GM23338 (cell line): ENCODE measurements at places on chromosomes 6 and 20.
A peak's percentile ranks its signal among the peaks of the same experiment; 100 is the strongest.

- no peak for DNase-seq
These were observed 17.0 kb downstream of the RNF217 start for GRCh38 chr6:124979294-124979678.

- DNase-seq: no peak
These were observed 89.0 kb upstream of the NOX3 start for GRCh38 chr6:155544677-155545076.

- DNase-seq: no peak
These were observed 171.7 kb upstream of the MAN1A1 start for GRCh38 chr6:119521251-119521650.

- no peak for DNase-seq
These were observed 207.7 kb downstream of the TBX18 start for GRCh38 chr6:84556541-84557335.

GRCh38 chr20:48193627-48194425, 408.5 kb upstream of the SULF2 start:
- DNase-seq: no peak

DNA sequence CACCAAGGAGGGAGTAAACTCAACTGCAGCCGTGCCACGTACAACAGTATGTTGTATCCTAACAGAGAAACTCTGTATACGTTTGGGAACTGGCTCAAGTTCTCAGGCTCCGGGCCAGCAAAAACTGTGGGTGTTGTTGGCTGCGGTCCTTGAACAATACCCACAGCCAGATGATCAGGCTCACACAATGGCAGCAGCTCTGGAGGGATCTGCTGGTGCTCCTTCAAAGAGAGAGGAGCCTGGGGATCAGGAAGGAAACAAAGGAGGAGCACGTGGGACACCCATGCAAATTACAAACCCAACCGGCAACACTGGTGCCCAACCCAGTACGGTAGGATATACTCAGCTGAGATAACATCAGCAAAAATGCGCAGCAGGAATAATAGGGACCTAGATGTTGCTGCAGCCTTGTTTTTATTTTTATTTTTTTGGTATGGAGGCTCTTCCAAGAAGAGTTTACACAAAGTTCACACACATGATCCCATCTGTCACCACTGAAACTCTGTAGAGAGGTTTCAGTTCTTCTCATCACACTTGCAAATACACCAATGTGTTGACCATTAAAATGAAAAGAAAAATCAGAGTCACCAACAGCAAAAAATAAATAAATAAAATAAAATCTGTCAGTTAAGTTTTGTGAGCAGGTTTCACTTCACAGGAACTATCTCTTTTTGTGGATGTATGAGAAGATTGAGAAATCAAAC, 41.2 kb upstream of the PDE10A start:
- DNase-seq: no peak

DNA sequence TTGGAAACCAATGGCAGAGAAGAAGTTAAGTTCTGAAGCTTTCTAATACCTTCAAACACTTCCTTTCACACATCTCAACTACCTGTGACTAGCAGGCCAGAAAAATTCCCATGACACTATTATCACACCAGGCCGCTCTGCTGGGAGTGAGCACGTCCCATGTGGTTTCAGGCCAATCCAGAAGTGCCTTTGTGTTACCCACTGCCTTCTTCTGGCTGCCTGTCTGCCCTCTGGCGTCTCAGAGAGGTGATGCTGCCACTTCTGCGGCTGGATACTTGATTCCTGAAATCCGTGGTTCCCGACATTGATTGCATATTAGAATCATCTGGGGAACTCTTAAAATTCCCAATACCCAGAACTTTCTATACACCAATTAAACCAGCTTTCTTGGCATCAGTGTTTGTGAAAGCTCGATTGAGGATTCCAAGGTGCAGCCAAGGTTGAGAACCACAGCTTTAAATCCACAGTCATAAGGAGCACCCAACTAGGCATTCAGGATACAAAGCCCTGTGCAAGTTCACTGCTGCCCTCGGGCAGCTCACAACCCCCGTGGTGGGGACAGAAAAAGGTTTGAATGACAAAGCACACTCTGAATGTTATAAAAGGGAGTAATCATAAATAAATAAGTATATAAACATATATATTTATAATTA, 65.6 kb downstream of the STMND1 start:
- peak; percentile 82 for DNase-seq

DNA sequence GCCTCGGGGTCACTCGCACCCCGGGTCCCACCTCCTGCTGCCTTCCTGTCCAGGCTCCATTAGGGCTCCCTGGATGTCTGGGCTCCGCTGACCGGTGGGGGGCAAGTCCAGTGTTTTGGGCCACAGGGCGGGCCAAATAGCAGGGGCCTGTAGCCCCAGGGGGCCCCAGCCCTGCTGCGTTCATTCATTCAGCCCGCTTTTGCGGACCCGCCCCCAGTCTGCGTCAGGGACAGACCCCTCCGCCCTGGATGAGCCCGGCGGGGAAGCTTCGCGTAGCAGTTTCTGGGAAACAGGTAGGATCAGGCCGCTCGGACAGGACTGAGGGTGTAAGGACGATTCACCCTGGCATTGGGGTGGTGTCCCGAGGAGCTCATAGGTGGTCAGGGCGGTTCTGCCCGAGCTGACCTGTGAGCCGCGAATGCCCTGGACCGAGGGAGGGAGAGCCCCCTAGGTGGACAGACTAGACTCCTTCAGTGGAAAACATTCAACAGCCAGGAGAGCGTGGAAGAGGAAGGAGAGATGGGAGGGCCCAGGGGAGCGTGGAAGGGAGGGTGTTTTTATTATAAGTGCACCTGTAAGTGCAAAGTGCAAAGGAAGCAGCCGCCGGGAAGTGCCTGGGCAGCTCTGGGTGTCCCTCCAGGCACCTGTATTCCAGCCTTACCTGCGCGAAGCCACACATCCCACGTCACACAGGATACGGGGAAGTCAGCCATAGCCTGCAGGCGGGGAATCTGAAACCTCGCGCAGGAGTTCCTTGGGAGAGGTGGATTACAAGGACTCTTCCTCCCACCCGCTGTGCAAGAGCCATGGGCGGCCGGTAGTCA, 662 bp downstream of the ENTPD6 start:
- peak; percentile 68 for DNase-seq

GRCh38 chr20:50821994-50822393, 27.1 kb downstream of the BCAS4 start:
- DNase-seq: no peak

DNA sequence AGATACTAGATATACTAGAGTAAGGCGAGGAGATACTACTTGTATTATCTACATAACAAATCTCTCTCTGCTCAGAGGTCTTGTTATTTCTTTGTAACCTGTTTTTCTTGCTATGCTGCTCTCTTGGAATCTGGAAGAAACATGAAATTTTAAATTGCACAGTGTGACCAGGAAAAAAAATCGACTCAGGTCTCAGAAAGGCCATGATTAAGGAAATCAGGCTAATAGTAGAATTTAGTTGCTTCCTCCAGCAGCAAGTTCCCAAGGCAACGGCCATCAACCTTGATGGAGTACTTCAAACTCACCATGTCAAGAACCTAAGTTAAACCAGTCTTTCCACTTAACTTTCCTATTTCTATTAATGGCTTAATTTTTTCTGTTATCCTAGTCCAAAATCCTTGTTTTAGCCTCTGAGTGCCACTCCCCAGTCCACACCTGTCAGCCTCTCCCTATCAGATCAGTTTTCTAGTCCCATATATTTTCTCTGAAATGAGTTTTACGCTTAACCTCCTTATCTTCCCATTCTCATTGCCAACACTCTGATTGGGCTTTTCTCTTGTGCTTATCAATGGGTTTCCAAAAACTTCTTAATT, 87.7 kb upstream of the BEND3 start:
- no peak for DNase-seq

- no peak for DNase-seq
These were observed 96.4 kb upstream of the MRPS10 start for GRCh38 chr6:42313941-42314570.

DNA sequence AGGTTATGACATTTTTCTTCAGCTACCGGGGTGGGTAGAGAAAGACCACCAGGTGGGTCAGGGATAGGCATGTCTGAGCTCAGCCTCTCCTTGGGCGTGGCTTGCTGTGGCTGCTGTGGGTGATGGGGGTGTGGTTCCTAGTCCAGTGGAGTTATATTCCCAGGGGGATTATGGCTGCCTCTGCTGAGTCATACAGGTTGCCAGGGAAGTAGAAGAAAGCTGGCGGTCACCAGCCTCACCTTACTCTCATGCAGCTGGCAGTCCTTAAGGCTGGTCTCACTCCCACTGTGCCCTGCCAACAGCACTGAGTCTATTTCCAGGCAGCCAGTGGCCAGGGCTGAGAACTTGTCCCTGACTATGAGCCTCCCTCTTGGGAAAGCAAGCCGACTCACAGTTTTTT, 130.0 kb downstream of the SCP2D1 start:
- no peak for DNase-seq

DNA sequence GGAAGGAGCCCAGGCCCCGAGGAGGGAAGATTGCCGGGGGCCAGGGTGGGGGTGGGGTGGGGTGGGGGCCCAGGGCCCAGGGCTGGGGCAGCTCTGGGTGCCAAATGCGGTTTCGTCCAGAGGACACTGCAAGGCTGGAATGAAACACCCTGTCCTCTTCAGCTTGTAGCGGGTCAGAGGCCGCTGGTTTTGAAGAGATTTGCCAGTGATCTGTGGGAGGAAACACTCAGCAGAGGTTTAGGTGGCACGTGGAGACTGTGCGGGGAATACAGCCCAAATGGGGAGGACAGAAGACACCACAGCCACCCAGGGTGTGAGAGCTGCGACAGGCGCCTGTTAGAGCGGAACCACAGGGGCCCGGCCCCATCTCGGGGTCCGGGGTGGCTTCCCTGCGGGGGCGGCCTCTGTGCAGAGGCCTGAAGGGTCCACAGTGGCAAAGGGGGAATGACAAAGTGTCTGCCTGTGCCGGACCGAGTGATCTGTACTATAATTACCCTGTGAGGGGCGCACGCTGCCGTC, 29.2 kb downstream of the FRMD1 start:
- no peak for DNase-seq

GRCh38 chr6:148274809-148275208, 67.8 kb upstream of the SASH1 start:
- DNase-seq: no peak

DNA sequence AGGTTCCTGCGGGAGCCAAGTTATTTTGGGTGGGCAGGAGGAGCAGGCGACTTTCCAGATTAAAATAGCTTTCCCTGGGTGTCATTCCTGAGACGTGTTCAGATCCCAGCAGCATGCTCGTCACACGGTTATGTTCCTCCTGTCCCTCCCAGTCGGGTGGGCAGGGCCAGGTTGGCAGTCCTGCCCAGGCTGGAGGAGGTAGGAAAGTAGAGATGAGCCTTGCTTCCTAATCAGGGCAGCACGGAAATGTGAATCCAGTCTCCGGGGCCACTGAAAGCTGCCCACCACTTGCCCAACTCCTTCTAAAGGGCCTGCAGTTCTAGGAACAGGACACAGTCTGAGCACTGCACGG, 137.0 kb downstream of the MRPL14 start:
- no peak for DNase-seq

- DNase-seq: no peak
These were observed 559.8 kb downstream of the CDH26 start for GRCh38 chr20:60518022-60518421.

GRCh38 chr20:34215711-34216381, 25.4 kb upstream of the ASIP start:
- peak; percentile 95 for DNase-seq

DNA sequence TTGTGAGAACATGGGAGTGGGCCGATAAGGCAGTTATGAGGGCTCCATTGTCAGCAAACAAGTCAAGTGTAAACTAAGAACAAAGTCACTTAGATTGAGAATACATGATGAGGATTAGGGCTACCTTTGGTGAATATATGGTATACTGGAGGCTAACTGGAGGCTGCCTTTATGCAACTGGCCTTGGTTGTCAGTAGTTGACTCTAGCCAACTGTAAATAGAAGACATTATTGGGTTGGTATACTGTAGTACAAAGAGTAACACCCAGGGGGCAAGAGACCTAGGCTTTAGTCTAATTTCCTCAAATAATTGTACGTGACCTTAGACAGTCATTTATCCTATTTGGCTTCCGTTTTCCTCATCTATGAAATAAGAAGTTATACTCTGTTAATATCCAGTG, 235.2 kb downstream of the ARID1B start:
- DNase-seq: no peak

DNA sequence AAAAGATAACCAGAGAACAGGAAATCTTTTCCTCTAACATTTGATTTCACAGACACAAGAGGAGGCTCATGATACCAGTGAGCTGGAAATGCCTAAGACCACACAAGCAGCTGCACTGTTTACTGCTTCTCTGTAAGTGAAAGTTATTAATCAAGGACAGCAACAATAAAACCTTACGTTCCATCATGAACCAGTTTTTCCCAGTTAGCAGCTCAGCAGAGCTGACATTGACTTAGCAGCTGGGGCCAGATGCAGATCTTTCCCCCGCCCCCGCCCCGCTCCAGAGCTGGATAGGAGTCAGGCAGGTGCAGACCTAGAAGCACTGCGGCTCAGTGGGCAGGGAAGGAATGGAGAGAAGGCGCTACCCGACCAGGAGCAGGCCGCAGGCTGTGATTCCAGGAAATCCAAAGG, 275.2 kb downstream of the GMDS start:
- DNase-seq: peak; percentile 31

DNA sequence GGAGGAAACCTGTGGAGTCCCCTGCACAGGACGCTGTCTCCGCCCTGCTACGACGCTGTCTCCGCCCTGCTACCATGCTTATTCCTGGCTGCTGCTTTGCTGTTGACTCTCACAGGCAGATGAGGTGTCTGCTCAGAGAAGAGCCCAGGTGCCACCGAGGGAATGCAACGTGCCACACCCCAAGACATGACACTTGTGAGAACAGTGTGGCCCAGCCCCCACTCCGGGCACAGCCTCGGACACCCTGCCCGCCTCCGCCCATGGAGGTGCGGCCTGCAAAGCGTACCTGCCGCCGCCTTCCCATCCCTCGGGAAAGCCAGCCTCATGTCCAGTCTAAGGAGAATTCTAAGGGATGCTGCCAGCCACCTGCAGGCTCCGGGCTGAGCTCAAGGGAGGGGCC, 15.6 kb upstream of the MRGBP start:
- no peak for DNase-seq

DNA sequence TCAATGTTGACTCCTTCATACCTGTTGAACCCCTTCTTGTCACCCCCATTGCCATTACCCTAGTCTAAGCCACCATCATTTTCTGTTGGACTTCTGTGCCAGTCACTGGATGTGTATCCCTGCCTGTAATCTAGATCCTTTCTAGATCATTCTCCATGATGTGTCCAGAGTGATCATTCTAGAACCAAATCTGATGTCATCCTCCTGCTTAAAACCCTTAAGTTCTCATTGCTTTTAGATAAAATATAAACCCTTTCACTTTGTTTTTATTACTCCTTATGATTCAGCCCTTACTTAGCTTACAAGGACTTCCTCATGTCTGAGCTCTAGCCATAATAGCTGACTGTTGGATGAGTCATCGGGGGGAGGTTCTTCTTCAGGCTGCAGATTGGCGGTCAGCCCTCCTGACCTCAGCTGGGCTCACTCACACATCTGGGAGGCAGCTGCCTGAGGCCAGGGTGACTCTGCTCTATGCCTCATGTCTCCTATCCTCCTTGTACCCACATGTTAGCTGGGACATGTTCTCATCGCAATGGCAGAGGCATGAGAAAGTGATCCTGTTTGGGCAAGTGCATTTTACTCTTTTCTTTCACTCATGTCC, 287.6 kb downstream of the ESR1 start:
- DNase-seq: no peak

GRCh38 chr6:15770347-15771143, 107.7 kb upstream of the DTNBP1 start:
- DNase-seq: no peak

GRCh38 chr20:36378686-36379085, 72.5 kb downstream of the DLGAP4 start:
- no peak for DNase-seq

- DNase-seq: peak; percentile 70
These were observed 82.7 kb upstream of the FOXC1 start for GRCh38 chr6:1527073-1527457.
